ENCODE measurements at places on chromosomes 2 and 18.
A peak's percentile ranks its signal among the peaks of the same experiment; 100 is the strongest.

- no peak for DNase-seq
Measured at GRCh38 chr2:206045251-206045650, 40.7 kb downstream of the INO80D start.

- peak; percentile 83 for DNase-seq
Measured at GRCh38 chr2:235390108-235390815, 103.6 kb upstream of the AGAP1 start.

- DNase-seq, result no peak
Measured at GRCh38 chr2:70827388-70827787, 7.0 kb upstream of the CLEC4F start.

- DNase-seq, result no peak
Measured at GRCh38 chr2:26017464-26018183, 16.3 kb upstream of the RAB10 start.

GRCh38 chr2:86037141-86037794, 68.4 kb downstream of the POLR1A start:
- peak; percentile 84 for DNase-seq

DNA sequence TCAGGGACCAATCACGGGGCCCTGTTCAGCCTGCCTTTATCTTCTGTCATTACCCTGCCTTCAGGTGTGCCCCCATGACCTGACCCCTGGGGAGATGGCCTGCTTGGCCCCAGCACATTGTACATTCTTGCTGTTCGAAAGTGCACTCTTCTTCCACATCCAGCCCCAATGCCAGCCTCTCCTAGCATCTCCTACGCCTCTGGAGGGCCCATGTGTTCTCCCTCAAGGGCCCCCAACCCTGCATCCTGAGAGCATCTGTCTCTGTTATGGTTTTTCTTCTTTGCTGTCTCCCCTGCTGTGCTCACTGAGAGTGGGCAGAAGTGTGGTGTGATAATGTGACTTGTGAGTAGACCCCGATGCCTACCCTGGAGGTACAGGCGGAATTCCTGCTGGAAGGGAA, 41.5 kb upstream of the OTOS start:
- DNase-seq, result no peak

DNA sequence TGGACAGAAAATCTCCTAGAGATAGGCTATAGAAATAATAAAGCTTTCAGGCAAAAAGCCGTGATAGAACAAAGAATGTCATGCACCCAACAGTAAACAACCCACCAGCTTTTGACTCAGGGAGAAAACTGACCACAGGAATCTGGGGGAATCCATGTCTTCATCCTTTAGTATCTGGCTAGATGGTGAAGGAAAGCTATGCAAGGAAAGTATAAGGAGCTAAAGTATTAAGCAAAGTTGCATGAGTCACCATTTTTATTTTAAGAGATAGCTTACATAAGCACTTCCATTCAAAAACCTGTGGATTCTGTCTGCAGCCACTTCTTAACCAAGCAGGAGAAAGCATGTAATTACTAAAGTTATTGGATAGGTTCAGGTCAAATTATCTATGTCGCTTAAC, 363.8 kb downstream of the LRP1B start:
- no peak for DNase-seq

DNA sequence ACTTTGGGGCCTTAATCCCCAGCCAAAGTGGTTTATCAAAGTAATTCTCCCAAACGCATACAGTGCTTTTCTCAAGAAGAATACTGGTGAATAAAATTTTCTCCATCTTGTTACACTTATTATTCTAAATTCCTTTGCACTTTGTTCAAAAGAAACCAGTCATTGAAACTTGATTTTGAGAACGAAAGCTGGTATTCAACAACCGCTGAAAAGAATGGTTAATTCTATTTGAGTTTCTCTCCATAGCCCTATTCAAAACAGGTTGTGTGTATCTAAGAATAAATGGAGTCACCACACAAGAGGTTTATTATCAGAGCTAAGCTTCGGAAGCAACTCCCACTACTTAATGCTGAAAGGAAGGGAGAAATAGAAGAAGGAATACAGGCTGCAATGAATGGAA, 117.7 kb downstream of the C1D start:
- no peak for DNase-seq

GRCh38 chr18:11021477-11021876, 127.9 kb downstream of the PIEZO2 start:
- DNase-seq, result no peak

GRCh38 chr2:237924164-237924534, 42.7 kb upstream of the UBE2F start:
- no peak for DNase-seq

GRCh38 chr18:36772241-36772723, 56.5 kb downstream of the TPGS2 start:
- DNase-seq, result no peak

GRCh38 chr2:169328785-169329184, 33.5 kb downstream of the LRP2 start:
- no peak for DNase-seq

DNA sequence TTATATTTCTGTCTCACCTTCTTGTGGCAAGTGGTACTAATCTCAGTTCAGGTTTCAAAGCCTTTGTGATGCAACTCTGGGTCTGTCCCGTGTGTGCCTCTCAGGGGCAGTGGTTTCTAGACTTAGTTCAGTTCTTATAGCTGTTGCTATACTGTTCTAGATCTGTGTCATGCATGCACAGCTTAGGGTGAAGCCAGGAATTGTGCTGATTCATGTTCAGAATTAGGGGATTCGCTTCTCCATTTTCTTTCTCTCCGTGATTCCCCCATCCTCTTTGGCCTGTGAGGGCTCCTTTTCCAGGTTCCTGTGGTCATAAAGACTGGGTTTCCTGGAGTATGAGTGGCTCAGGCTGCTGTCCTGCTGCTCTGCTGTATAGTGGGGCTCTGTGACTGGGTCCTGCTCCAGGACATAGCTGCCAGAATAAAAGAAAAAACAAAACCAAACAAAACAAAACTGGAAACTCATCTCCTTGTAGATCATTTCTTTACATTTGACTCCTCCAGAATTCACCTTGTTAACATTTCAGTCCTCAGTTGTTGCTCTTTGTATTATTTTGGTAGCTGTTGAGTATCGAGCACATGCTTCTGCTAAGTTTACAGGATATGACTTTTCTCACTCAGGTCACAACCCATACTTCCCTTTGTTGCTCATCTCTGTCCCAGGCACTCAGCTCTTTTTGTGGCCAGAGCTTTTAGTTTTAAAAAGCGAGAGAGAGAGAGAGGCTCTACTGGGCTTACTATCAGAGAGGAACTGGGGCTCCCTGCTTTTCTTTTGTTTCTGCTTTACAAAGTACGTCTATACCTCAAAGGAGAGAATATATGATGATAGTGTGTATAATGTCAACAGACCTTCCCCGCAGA, 34.2 kb downstream of the CERS6 start:
- peak; percentile 81 for DNase-seq

GRCh38 chr2:85435220-85435958, 16.9 kb downstream of the SH2D6 start:
- no peak for DNase-seq

DNA sequence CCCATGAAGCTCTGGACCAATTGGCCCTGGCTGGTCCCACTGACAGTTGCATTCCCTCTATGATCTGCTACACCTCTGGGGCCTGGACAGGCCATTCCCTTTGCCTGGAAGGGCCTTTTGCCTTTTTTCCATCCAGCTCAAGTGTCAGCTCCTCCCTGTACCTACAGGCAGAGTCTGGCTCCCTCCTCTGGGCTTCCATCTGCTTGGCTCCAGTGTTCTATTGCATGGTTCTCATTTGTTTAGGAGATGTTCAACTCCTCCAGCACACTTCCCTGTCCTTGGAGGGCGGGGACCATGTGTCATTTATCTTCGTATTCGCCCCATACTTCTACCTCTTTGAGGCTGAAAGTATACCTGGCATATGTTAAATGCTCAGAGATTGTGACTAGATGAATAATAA, 61.1 kb downstream of the PRKCE start:
- DNase-seq, result no peak

DNA sequence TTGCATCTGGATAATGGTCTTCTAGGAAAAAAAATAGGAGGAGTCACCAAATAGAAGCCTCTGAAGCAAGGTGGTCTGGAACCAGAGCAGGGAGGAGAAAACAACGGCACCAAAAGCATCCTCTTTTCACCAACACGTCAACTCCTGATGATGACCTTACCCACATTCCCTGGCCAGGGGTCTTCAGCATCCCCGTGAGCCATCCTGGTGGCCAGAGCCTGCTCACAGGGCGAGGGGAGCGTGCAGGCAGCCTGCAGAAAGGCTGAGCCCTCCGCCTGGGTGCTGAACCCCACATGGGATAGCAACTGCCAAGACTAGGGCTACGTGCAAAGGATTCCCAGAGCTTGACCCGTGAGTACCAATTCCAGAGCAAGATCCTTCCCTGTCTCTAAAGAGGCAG, 191.0 kb downstream of the NDUFA10 start:
- DNase-seq, result no peak

DNA sequence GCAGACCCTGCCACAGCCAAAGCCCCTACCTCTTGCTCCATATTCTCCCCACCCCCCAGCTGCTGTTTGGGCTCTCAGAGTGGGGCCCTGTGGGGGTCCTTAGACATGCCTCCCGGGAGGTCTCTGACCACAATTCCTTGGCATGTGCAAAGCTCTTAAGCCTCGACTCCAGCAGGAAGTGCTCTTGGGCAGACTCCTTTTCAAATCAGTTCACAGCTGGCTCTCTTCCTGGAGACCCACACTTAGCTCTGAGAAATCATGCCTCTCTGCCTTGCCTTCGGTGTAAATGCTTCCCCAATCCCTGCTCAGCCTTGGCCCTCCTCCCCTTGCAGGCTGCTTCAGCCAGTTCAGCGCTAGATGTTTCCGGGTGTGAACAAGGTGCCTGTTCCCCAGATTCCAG, 46.9 kb downstream of the NGEF start:
- DNase-seq, result no peak

DNA sequence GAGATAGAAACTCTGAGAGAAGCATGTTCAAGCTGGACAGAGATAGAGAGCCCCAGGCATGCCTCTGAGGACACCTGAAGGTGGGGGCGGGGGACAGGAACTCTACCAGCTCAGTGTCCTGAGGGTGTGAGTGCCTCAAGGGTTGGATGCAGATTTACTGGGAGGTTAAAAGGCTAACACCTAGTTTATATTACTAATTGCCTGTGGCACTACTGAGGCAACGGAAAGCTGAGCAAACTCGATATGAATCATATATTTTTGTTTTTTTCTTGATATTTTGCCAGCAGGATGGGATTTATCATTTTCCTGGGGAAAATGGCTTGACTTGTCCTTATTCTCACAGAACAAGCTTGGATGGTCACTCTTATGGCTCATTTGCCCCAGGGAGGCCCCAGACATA, 319.5 kb downstream of the ALK start:
- no peak for DNase-seq

DNA sequence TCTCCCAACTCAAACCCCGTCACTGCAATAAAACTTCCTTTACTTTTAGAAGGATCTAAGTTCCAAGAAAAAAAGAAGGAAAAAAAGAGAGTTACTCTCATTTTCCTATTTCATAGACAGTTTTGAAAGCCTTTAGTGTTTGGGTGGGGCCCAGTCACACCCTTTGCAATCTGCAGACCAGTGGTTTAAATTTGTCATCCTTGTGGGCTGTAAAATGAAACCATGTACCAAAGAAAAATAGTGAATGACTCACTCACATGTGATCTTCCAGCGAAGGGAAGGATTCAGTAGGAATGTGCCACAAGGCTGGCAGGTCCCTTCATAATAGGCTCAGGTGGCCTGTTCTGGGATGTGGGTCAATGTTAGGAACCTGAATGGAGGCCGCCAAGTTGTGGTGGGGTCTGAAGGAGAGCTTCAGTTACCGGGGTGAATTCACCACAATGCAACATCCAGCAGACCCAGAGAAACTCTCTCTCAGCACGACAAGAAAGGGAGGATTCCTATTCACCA, 28.3 kb downstream of the ANXA4 start:
- DNase-seq, result peak; percentile 49

DNA sequence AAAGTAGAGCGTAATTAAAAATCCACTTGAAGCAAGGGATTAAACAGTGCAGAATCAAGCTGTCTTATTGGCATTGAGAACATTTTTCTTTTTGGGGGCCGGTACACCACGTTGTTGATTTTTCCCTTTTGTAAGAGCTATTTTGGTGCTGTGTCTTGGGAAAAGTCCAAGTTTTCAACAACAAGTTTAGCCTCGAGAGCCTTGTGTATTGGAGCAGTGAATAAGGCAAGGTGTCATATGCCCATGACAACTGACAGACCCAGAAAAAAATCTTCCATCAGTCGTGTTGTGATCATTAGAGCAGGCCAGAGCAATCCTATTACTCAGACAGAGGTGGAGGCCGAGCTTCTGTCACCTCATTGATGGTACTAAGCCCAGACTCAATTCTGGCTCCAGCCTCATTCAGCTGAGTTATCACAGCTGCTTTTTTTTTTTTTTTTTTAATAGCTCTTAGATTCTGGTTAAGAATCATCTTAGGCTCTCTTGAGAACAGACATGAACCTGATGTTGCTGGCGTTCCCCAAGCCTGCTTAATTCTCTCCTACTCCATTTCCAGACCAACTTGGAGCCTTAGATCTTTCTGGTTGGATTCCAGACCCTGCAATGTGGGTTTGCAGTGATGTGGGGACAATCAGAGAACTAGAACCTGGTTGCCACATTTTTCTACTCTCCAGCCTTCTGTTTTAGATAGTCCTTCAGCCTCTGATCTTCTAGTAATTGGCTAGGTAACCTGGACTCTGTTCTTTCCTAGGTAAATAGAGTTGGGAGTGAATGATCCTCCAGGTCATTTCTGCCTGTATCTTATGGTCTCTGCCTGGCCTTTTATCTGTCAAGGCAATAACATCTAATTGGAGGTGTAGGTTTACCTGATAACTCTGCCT, 43.1 kb downstream of the MOGAT1 start:
- no peak for DNase-seq

DNA sequence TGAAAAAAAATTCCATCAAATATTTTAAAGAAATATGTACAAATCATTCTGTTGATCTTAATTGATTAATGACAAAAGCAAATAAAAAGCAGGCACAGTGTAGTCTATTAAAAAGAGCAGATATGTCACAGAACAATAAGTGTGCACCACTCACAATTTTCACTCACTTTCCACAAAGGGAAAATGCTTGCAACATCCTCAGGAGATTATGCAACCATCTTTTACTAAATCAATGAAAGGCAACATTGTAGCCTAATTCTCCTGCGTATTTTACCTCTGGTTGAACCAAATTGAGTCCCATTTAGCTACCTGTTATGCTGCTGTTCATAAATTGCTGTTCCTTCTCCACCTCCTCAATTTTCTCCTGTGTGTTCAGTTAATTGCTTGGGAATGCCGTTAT, 1346.8 kb upstream of the PIK3C3 start:
- DNase-seq, result no peak

- DNase-seq, result no peak
Measured at GRCh38 chr2:24858996-24859395, 61.0 kb downstream of the ADCY3 start.

DNA sequence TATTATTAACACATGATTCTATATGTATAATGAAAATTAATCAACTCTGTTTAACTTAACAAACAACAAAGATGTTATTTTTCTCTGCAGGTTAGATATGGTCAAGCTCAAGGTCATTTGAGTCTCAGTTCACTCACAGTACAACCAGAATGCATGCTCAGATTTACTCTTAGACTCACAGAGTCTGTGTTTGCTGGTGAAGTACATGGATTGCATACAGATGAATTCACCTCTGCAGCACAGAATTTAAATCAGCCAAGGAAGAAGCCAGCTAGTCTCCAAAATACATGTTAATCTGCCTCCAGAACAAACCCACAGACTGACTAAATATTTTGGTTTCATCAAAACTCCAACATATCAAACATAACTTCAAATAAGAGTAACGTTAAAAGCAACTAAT, 424.5 kb downstream of the RAD51AP2 start:
- DNase-seq, result no peak

- DNase-seq, result peak; percentile 24
Measured at GRCh38 chr2:119431155-119431975, at the start of gene TMEM37. TSS of gene TMEM37 (plus strand) at chr2:119431854. CDS start at chr2:119431904, 50 bp downstream.

- DNase-seq, result no peak
Measured at GRCh38 chr2:147865560-147865959, 20.7 kb downstream of the ACVR2A start.

GRCh38 chr2:23091900-23092299, 293.1 kb upstream of the KLHL29 start:
- DNase-seq, result no peak

Data from activated CD8-positive, alpha-beta T cell treated with anti-CD3 and anti-CD28 coated beads for 36 hours (primary cell).